ENCODE measurements at places on chromosomes 7 and 10.
A peak's percentile ranks its signal among the peaks of the same experiment; 100 is the strongest.

DNA sequence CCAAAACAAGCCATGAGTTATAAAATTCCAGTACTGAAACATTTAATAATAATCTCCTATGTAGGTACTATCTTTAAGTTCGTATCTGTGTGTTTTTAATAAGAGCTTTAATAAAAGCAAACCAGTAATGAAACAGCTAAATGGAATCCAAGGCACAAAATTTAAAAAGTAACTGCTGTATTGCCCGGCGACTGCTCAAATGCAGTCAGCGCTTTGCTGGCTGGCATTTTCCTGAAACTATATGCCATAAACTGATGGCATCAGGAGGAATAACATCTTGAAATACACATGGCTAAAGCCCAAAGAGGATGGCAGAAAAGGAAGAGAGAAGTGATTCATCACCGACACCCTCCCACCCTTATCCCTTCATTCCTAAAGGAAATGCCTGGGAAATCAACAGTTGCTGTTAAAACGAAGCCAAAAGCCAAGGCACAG, 133.1 kb downstream of the CUBN start:
- no peak for DNase-seq

- DNase-seq, result no peak
These were observed 106.2 kb upstream of the CACNA2D1 start for GRCh38 chr7:82549616-82550285.

DNA sequence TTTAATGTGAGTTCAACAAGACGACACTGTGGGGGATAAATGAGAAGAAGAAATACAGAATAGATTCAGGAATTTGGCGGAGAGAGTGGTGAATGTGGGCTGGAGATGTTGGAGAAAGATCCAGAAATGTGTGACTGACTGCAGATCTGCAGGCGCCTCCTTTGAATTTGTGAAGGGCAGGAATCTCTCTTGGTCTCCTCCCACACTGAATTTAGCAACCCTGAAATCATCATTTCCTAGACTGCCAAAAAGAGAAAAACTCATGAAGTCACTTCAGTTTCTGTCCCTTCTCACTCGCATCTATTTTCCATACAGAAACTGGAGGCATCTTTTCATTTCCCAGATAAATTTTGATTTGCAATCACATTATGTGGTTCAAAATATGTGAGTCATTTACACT, 128.7 kb downstream of the GNAI1 start:
- no peak for DNase-seq

- no peak for DNase-seq
These were observed 60.1 kb downstream of the FAM171A1 start for GRCh38 chr10:15310776-15311568.

- no peak for DNase-seq
These were observed 1015.8 kb downstream of the SORCS3 start for GRCh38 chr10:105656856-105657255.

DNA sequence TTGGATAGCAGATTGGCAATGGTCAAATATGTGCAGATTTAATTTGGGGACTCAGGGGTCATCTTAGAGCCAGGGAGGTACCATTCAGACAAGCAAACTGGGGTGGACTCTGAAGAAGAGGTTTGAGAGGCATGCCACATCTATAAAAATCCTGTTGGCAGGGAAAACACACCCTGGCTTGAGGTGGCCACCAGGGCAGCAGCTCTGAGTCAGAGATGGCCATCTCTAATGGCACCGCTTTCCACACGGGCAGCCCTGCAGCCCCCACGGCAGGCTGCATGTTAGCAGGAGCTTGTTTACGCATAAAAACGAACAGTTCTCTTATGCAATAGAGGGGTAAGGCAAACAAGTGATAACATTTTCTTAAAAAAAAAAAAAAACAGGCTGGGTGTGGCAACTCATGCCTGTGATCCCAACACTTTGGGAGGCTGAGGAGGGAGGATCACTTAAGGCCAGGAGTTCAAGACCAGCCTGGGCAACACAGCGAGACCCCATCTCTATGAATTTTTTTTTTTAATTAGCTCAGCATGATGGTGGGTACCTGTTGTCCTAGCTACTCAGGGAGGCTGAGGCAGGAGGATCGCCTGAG, 14.9 kb downstream of the DLG5 start:
- DNase-seq, result no peak

GRCh38 chr7:85567983-85568382, 381.1 kb upstream of the SEMA3D start:
- no peak for DNase-seq

DNA sequence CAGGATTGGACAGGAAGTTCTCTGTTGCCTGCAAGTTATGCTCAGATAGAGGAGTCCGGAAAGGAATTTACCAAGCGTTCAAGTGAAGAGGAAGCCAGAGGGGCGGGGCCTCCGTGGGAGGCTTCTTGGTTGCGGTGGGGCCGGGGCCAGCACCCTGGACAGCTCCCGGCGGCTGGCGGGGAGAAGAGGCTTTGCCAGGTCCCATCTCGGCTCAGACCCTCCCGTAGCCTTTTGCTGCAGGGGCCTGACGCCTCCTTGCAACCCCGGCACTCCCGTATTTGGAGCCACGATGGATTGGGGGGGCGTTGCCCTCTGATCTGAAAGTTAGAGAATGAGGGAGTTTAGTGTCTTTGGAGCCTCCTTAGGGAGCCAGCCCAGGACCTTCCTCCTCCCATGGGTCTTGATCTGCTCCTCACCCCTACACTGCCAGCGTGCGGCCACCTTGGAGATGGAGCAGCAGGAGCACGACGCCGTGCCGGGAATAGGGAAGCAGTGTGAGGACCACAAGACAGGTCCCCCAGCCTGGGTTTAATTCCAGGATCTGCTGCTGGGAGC, 3.1 kb upstream of the SLC18A3 start:
- peak; percentile 71 for DNase-seq

DNA sequence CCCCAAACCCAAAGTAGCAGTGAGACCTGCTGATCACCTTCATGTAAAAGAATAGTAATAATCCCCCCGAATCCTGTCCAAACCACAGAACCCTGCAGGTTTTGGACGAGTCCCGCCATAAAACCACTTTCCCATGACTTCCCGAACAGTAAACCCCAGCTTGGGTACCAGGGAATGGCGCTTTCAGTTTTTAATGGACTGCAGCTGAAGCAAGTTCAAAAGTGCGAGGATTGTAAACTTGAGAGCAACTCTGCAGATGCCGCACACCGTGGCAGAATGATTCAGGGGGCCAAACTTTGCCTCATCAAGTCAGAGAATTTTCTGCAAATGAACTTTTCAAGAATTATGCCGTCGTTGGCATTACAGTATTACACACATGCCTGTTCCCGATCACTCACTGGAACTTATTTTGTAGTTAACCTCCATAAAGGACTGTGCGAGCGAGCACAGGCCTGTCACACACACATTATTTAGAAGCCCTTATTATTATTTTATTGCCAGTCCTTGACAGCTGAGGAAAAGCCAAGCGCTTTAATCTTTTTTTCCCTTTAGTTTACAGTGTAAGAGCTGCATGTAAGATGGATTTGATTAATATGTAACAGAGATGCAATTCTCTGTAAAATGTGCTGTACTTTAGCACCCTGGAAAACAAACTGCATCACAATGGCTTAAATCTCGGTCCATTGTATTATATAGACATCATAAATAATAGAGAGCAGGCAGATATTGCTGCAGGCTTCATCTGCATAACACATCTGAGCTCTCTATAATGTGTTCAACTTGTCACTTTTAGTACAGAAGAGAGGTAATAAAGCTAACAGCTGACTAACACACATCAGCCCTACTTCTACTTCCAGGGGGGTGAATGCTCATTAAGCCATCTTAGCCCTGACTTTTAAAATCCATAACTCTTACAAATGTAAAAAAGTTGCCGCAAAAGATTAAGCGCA, 493.5 kb upstream of the GALNT17 start:
- no peak for DNase-seq

- DNase-seq, result no peak
These were observed 47.8 kb downstream of the MGMT start for GRCh38 chr10:129514568-129515451.

GRCh38 chr7:130425796-130426195, 15.0 kb downstream of the CEP41 start:
- no peak for DNase-seq

DNA sequence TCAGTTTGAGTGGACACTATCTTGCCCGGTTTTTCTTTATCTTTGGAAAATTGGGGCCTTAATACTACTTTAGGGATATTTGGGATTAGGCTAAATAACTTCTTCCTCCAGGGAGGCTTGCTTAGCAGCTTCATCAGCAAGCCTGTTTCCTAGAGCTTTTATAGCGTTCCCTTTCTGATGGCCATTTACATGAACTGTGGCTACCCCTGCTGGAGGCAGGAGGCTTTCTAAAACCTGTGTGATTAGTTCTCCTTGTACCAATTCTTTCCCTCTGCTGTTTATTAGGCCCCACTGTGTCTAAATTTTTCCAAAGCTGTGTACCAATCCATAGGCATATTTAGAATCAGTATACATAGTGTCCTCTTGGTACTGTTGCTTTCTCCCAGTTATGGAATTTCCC, 61.7 kb upstream of the CNTNAP2 start:
- DNase-seq, result no peak

GRCh38 chr10:102435529-102436233, 3.3 kb upstream of the CUEDC2 start:
- no peak for DNase-seq

DNA sequence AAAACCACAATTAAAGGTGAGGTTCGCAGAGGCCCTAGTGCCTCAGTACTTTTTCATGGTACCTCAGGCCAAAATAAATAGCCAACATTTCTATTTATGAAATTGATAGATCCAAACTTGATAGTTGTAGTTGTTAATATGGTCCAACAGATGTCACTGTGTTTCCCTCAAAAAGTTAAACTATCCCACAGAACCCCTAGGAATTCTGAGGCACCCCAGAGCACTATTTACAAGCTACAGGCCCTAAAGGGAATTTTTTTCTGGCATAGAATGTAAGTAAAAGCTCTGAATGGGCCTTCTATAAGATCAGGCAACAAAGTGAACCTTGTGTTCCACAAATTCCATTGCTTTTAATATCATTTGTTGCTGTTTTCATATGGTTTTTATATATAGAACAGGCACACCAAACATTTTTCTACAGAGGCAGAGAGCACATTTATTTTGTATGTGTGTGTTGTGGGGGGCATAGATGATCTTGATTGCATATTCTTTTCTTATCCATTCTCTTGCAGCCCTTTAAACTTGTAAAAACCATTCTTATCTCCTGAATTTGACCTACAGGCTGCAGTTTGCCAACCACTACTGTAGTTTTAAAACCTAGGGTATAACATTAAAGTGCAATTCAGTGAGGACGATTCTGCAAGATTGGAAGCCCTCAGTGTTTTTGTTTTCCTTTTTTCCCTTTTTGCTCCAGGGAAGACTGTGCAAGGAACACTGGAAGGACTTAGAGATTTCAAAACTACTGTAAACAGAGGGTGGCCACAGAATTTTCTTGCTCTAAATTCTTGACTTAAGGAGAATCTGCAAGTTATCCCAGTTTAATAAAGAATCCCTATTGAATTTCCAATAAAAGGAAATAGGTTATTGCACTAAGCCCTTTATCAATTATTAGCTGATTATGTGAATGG, 3.5 kb upstream of the ARL4A start:
- no peak for DNase-seq

DNA sequence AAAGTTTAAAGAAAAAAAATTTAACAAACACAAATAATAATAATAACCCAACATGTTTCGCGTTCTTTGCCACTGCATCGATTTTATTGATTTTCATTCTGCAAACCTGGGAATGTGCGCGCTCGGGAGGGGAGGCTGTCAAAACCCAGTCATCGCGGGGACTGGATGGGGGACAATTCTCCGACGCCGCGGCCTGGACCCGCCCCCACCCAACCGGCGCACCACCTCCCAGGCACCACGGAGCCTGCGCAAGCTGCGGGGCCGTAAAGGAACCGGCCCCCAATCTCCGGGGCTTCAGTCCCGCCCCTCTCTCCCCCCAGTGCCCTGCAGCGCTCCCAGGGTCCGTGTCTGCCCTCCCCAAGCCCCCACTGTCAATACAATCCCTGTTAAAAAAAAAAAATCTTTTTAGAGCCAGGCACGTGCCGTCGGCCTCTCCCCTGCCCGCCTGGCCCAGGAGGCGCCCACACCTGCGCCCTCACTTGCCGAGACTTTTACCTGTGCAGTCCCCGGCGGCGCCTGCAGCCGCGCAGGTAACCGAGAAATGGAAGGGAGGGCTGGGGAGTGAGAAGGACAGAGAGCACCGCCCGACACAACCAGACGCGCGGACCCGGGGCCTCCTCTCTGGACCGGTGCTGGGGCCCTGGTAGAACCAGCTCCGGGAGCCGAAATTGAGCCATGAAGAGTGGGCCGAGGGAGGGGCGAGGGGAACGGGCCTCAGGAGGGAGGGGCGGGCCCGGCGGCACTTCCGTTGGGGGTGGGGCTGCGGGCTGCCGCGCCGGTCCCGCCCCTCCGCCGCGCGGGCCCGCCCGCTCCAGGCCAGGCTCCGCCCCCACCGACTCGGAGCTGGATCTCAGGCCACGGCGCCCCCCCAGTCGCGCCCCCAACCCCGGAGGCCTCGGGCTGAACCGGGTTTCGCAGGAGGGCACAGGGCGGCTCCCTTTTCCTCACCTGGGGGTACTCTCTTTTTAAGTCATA, 7.6 kb upstream of the ZNF503 start:
- DNase-seq, result peak; percentile 69

- DNase-seq, result no peak
These were observed 12.8 kb downstream of the LBX1 start for GRCh38 chr10:101216207-101217043.

- DNase-seq, result no peak
These were observed 31.2 kb downstream of the ADCYAP1R1 start for GRCh38 chr7:31083210-31083786.

DNA sequence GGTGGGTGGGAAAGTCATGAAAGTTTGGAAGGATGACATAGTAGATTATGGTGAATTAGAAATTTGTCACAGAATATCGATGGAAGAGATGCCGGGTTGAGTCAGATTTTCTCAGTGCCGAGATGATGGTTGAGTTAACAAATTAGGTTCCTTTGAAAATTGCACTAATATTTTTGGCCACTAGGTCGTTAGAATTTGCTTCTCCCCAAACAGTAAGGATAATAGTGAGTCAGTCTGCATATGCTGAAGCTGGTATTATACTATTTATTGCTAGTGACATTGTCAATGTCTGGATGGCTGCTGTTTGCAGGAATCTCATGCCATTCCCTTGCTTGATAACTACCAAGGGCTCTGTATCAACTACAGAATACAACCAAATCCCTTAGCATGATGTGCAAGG, 37.7 kb upstream of the MINDY3 start:
- peak; percentile 4 for DNase-seq

DNA sequence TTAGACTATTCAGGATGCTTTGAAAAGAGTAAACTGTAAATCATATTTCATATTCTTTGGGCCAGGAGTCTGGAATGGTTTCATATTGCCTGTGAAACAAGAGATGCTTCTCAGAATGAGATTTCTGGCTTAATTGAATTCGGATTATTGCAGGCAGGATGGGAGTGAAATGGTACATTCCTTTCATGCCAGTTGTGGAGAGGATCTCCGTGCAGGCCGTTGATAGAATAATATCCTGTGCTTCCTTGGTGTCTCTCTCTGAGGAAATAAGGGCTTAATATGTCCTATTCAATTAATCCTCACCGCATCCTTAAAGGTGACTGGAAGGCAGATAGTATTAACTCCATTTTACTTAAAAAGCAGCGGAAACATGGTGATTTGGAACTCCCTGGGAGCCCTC, 56.6 kb downstream of the CUX1 start:
- no peak for DNase-seq

- no peak for DNase-seq
These were observed 137.3 kb upstream of the AGR3 start for GRCh38 chr7:17019106-17019505.
